Mucosa of descending colon (tissue), 3 donors: ENCODE measurements at places on chromosomes 11 and 22. TPM values are rescaled to one million over a fixed set of nuclear protein-coding genes. Genes with fewer than 3 reads are reported as not detected.

DNA sequence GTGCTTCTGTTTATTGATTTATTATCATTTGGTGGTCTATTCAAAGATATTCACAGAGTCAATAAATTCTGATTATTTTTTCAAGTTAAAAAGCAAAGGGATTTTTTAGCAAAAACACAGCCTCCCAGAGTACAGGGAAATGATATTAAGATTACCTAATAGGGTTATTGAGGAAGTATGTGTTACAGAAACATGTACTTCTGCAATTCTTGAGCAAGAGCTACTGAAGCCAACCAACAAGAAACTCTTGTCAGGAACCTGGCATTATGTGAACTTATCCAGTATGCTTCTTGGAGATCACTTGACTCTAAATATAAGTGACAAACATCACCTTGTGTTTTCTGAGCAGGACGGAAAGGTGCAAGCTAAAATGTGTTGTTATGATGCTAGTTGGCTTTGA lies 42.0 kb upstream of the CARD18 start:
- no peak for DNase-seq

GRCh38 chr22:29842740-29843139 lies 4.7 kb upstream of the ASCC2 start:
- DNase-seq: no peak

DNA sequence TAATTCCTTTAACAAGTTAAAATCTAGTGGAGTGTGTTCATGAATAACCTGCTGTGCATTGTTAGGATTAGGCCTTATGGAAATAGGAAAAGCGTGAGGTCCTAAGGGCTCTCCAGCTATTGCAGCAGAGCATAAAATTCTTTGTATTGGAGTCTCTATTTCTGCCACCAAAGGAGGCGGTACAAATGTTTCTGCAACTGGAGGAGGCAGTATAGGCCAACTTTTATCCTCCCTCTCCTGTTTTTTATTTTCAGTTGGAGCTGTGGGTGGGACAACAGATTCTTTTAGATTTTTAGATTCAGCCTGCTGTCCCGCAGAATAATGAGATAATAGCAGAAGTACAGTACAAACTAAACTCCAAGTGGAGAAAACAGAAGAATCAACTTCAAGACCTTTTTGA lies 26.2 kb downstream of the OR10A6 start:
- no peak for DNase-seq

The APOL5 gene
- not detected for total RNA-seq

The MMP12 gene
- total RNA-seq: 5.4 TPM

DNA sequence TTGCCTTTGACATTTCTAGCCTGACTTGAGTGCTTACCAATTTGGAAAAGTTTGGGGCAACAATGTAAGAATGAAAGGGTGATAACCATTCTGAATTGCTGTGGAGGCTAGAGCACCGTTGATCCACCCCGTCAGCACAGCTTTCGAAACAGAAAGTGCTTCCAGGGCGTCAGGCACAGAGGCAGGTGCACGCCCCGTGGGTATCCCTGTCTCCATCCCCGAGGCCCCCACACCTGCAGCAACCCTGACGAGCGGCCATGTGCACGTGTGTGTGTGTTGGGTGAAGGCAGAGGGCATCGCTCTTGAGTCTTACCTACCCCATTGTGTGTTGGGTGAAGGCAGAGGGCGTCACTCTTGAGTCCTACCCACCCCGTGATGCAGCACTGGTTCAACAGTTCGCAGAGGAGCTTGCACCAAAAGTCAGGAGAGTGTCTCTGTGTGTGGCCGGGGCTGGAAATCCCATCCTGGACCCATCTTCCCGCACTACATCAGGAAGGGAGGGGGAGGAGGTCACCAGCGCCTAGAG lies 404.5 kb downstream of the BRD1 start:
- no peak for DNase-seq

The STIM1 gene
- 56.1 TPM for total RNA-seq

DNA sequence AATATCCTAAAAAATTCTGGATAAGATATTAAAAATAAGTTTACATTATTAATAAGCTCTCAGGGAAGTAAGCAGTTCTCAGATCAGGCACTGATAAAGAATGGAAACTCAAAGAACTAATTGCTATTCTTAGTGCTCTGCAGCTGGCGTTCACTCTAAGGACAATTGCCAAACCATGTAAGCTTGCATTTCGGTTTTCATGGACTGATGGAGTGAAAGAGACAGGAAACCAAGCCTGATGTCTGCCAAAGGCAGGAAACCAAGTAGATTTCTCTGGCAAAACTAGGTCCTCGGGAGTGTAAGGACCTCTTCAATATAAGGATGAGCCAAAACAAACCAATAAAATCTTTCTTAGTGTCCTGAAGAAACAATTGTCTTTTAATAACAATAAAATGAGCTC lies 355.2 kb downstream of the RAB38 start:
- DNase-seq: no peak

DNA sequence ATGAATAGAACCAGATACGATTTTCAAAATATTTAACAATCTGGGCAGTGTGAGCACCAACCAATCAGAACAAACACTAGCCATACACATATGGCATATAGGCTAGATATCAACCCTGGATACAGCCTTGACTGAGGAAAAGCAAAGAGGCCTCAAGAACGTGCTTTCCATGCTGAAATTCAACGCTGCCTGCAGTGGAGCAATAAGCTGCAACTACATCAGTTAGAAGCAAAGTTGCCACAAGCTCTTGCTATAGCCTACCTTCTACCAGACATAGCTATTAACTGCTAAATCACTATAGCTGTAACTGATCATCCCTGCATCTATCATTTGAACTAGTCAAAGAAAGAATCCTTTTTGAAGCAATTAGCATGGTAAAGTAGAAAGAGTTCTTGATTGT lies 42.5 kb downstream of the DENND5A start:
- DNase-seq: no peak

- DNase-seq: no peak
Observed at GRCh38 chr11:10742460-10743208, 8.4 kb upstream of the CTR9 start.

The RBM14 gene
- 87.0 TPM for total RNA-seq

The OR2AT4 gene
- not detected for total RNA-seq
